HT1080 (cell line): ENCODE measurements at places on chromosomes 5 and 9.

DNA sequence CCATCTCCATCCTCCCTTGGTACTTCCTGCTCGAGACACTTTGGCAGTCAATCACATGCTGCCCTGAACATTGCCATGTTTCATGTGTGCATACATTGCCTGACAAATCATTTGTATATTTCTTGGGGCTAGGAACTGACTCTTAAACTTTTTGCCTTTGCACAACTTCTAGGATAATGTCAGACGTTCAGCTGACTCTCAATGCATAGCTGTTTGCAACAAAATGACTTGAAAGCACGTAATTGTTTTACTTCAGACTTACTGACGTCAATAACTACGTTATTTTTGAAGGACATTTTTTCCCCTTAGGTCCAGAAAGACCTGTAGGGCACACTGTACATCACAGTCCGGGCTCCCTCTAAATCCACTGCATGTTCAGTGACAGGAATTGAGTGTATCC, 37.4 kb upstream of the DAB2 start:
- no peak for DNase-seq

DNA sequence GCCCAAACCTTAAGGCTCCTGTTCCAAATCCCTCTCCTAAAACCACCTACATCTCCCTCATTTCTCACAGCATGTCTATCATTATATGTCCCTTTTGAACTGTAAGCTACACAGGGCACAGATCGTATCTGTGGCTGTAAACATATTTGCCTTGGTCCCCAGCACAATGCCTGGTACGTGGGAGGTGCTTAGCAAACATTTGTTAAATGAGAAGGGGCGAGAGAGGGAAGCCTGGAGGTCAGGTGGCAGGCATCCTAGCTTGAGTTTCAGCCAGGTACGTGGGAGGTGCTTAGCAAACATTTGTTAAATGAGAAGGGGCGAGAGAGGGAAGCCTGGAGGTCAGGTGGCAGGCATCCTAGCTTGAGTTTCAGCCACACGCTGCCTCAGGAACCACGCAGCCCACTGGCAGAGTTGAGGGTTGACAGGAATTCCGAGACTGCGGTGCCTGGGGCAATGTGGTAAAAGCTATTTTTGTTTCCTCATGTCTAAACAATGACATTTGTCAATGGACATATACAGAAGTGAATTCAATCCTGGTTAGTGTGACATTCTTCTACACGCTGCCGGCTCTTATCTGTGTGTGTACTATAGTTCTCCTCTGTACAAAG, 113.6 kb downstream of the EFNA5 start:
- DNase-seq, result no peak

GRCh38 chr9:108186642-108187395, 669.0 kb downstream of the ACTL7B start:
- no peak for DNase-seq

GRCh38 chr5:137122558-137122957, 376.6 kb downstream of the SPOCK1 start:
- DNase-seq, result no peak

DNA sequence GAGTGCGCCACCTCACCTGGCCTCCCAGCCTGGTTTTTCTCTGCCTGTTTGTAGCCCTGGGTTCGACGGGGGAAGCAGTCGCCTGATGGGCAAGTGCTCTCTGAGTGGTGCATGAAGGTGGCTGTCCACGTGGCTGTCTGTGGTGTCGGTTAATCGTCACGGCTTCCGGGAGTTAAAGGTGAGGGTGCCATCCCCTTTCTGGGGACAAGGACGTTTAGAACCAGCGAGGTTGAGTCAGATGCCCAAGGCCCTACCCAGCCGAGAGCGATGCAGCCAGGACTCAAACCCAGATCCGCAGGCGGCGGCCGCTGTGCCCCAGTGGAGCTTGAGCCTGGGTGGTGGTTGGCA, 47.7 kb downstream of the RXRA start:
- no peak for DNase-seq

GRCh38 chr9:89701221-89701798, 96.5 kb downstream of the GADD45G start:
- no peak for DNase-seq

DNA sequence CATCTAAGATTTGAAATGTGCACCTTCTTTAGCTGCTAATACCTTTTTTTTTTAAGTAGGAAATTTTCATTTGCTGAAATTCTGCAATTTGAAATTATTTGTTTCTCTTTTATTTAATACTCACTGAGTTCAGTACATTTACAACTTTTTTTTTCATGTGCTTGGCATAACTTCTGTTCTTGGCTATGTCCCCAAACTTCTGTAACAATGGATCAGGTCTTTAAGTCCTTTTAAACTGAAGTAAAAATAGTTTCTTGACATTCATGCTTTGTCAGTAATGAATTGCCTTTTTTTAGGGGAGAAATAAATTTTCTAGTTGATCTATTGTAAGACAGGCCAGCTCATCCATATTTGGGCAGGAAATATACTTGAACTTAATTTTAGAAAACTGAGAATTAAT, 41.5 kb downstream of the EDIL3 start:
- DNase-seq, result no peak
